Regular cardiac myocyte (primary cell): ENCODE measurements at places on chromosomes 16 and 17. TPM values are rescaled to one million over a fixed set of nuclear protein-coding genes. Genes with fewer than 3 reads are reported as not detected.

Gene AOC2
- total RNA-seq: 0.28 and 0.38 TPM in 2 replicates

Gene SLC52A1
- 0.28 TPM in 1 of 2 replicates, not detected in the other for total RNA-seq

Gene ERN2
- under 0.01 and 0.38 TPM in 2 replicates for total RNA-seq

Gene GPR179
- under 0.01 TPM in 1 of 2 replicates, not detected in the other for total RNA-seq

Gene CFAP97D1
- under 0.01 TPM in 2 replicates for total RNA-seq

Gene HOXB8
- under 0.01 TPM in 2 replicates for total RNA-seq

Gene C17orf78
- total RNA-seq: not detected in 2 replicates

Gene SPN
- not detected in 2 replicates for total RNA-seq

Gene PRAC2
- total RNA-seq: not detected in 2 replicates

Gene MMP28
- total RNA-seq: 0.28 and 0.38 TPM in 2 replicates

Gene PHF23
- 40.0 and 40.8 TPM in 2 replicates for total RNA-seq

Gene MYADML2
- total RNA-seq: not detected in 2 replicates

Gene SHISA6
- under 0.01 TPM in 1 of 2 replicates, not detected in the other for total RNA-seq

Gene IGSF6
- total RNA-seq: under 0.01 TPM in 1 of 2 replicates, not detected in the other

Gene CCL8
- total RNA-seq: 0.56 TPM in 1 of 2 replicates, not detected in the other

Gene KCNH4
- under 0.01 TPM in 1 of 2 replicates, not detected in the other for total RNA-seq

Gene KREMEN2
- total RNA-seq: under 0.01 TPM in 1 of 2 replicates, not detected in the other

Gene GAS7
- total RNA-seq: 0.38 and 0.85 TPM in 2 replicates

Gene EFCAB5
- total RNA-seq: under 0.01 and 0.85 TPM in 2 replicates

Gene BEAN1
- 0.19 and 0.28 TPM in 2 replicates for total RNA-seq

Gene FAM83G
- 18.6 and 24.2 TPM in 2 replicates for total RNA-seq

Gene IL21R
- total RNA-seq: 0.28 and 1.2 TPM in 2 replicates

Gene ZNF174
- total RNA-seq: 4.0 and 5.6 TPM in 2 replicates

Gene TAF15
- 44.5 and 62.1 TPM in 2 replicates for total RNA-seq

Gene CACNG1
- not detected in 2 replicates for total RNA-seq

Gene KRT27
- total RNA-seq: not detected in 2 replicates

Gene KRT39
- 0.28 TPM in 1 of 2 replicates, not detected in the other for total RNA-seq

Gene CCL7
- total RNA-seq: 0.19 and 2.5 TPM in 2 replicates

Gene KLHL10
- under 0.01 and 0.28 TPM in 2 replicates for total RNA-seq

Gene C16orf86
- total RNA-seq: 2.5 and 7.6 TPM in 2 replicates
